ENCODE measurements at places on chromosomes 1 and 21.

DNA sequence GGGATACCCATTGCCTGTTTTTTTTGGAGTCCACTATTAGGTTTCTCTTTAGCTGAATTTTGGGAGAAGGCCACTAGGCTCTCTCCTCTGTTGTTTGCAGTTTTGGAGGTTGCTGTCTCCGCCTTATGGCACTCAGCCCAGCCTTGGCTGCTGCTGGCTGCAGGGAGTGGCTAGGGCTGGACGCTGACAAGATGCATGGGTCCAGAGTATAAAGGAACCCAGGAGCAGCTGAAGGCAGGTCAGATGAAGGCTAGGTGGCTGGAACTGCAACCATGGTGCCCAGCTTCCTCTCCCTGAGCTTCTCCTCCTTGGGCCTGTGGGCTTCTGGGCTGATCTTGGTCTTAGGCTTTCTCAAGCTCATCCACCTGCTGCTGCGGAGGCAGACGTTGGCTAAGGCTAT, at the start of gene CYP4B1:
Gene CYP4B1, plus strand, starts transcription at position 237 of the 400 bp plus-strand sequence. Its CDS starts 36 bp downstream, at position 273.
- DNase-seq = no peak

DNA sequence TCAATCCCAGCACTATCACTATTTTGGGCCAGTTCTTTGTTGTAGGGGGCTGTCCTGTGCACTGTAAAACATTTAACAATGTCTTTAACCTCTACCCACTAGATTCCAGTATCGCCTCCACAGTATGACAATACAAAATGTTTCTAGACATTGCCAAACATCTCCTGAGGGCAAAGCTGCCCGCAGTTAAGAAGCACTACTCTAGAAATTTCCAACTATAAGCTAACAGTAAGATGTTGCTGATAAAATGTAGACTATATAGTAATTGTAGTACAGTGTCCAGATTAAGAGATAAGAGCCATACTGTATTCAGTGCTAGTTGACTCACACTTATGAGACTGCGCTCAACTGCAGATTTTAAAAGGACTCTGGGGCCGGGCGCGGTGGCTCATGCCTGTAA, 5.0 kb downstream of the MTF1 start:
- DNase-seq = no peak

- no peak for DNase-seq
Measured at GRCh38 chr1:215484171-215484939, 82.7 kb upstream of the KCTD3 start.

DNA sequence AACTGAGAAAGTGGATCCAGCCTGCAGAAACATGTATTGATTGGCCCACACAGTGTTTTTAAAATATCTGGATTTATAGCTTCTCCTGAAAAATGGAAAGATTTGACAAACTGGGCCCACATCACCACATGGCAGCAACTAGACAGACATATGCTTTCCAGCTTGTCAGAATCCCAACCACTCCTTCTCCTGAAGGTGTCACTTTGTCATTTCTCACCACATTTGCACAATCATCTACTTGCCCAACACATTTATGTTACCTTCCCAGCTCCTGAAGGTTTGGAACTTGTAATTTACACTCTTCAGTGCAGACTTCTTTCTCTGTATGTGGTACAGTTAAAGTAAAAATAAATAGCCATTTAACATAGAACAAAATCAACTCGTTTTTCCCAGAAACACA, 126.1 kb upstream of the KIAA1614 start:
- no peak for DNase-seq

DNA sequence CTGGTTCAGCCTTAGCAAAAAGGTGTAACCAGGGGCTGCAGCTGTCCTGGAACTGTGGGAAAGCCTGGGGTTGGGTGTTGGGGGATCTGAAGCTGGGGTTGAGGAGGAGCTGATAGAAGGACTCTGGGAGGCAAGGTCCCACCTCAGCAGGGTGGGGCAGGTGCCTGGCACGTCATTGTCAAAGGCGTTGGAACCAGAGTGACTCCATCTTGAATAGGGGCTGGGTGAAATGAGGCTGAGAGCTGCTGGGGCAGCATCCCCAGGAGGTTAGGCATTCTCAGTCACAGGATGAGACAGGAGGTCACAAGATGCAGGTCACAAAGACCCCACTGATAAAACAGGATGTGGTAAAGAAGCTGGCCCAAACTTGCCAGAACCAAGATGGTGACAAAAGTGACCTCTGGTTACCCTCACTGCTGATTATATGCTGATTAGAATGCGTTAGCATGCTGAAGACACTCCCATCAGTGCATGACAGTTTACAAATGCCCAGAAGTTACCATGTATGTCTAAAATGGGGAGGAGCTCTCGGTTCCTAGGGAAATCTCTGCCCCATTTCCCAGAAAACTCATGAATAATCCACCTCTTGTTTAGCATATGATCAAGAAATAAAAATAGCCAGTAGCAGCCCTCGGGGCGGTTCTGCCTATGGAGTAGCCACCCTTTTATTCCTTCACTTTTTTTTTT, 85.4 kb downstream of the IER5 start:
- no peak for DNase-seq

- DNase-seq = no peak
Measured at GRCh38 chr1:8137481-8138244, 111.6 kb upstream of the ERRFI1 start.

GRCh38 chr1:7425771-7426170, 345.3 kb upstream of the VAMP3 start:
- DNase-seq = no peak

Measured in NCI-H345 (cell line).